ENCODE measurements at places on chromosomes 12 and 14. TPM values are rescaled to one million over a fixed set of nuclear protein-coding genes. Genes with fewer than 3 reads are reported as not detected.

- peaks cover 2% of the 10 kb centered on the region for H3K36me3 ChIP-seq
- no peak for DNase-seq
- H3K27me3 ChIP-seq = no peaks in the 10 kb centered on the region
Measured at GRCh38 chr12:57118711-57119271, 7.6 kb upstream of the STAT6 start.

- no peak overlapping the region for H3K4me3 ChIP-seq
- no peak overlapping the region for H3K27ac ChIP-seq
- DNase-seq = no peak
- no peaks in the 10 kb centered on the region for H3K36me3 ChIP-seq
- H3K27me3 ChIP-seq = no peaks in the 10 kb centered on the region
Measured at GRCh38 chr14:68135566-68135965, 316.0 kb downstream of the RAD51B start.

DNA sequence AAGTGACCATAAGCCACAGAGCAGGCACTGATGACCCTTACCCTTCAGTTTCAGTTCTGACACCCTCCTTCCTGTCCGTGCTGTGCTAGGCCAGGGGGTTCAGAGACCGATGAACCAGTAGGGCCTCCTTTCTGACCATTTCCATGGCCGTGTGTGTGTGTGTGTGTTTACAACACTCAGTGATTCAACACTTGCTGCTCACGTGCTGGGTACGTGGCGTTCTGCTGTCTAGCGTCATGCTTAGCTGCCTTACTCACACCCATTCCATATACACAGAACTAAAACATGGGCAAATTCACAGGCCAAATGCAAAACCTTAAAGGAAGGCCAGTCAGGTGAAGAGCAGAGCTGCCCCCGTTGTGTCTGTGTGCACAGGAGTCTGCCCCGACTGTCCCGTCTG is 67.5 kb downstream of the DNAH10 start:
- H3K4me3 ChIP-seq = no peak overlapping the region
- DNase-seq = no peak
- H3K27me3 ChIP-seq = peaks cover 7% of the 10 kb centered on the region

DNA sequence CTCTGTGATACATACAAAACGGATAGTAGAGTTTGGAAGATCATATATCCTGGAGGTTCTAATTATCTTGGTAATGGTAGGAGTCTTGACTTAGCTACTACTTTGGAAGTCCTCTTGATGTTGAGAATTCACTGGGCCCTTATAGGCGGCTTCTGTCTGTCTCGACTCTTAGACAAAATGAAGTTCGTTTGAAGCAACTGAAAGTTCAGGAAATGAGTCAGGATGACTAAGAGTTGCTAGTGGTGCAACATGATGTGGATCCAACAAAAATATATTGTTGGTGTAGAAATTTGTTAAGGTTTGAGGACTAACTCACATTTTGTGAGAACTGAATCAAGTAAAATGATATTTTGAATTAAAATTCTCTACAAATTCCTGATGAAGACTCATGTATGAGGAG is 272.7 kb downstream of the AEBP2 start:
- H3K4me3 ChIP-seq = no peak overlapping the region
- DNase-seq = no peak
- H3K27ac ChIP-seq = no peak overlapping the region
- peaks cover 8% of the 10 kb centered on the region for H3K4me1 ChIP-seq
- H3K36me3 ChIP-seq = peaks cover 2% of the 10 kb centered on the region

DNA sequence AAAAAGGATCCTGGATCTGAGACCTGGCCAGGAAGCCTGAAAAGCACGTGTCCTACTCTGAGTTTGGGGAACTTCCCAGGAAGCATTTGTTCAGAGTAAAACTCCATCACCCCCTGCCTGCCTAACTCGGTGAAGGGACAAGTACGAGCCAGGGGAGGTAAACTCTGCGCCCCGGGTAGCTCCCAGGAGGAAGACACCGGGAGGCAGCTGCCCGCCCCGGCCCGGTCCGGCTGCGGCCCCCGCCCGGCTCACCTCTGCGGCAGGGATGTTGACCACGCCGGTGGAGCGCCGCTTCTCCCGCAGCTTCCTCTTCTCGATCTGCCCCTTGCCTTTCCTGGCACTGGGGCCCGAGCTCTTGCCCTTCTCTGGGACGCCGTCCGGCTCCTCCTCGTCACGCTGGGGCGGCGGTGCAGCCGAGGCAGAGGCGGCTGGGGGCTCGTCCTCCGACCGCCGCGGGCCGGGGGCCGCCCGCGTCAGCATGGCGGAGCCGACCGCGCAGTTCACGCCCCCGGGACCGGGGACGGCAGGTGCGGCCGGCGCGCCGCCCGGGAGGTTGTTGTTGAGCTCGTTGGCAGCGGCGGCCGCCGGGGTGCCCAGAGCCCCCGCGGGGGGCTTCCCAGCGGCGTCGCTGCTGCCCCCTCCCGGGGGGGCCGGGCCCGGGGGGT is 1.2 kb downstream of the PAWR start:
- peak; percentile 23 for DNase-seq
- no peak overlapping the region for H3K27ac ChIP-seq
- peaks cover 21% of the 10 kb centered on the region for H3K4me1 ChIP-seq
- H3K36me3 ChIP-seq = peaks cover 2% of the 10 kb centered on the region
- peaks cover 32% of the 10 kb centered on the region for H3K27me3 ChIP-seq
- H3K4me3 ChIP-seq = peak overlapping the region; percentile 89

GRCh38 chr12:51692016-51692415 is 101.0 kb downstream of the SCN8A start:
- H3K4me3 ChIP-seq = no peak overlapping the region
- H3K36me3 ChIP-seq = no peaks in the 10 kb centered on the region
- H3K27ac ChIP-seq = no peak overlapping the region
- no peak for DNase-seq
- H3K4me1 ChIP-seq = peaks cover 3% of the 10 kb centered on the region
- H3K27me3 ChIP-seq = peaks cover 7% of the 10 kb centered on the region

LTA4H gene
- total RNA-seq = 116 TPM

DNA sequence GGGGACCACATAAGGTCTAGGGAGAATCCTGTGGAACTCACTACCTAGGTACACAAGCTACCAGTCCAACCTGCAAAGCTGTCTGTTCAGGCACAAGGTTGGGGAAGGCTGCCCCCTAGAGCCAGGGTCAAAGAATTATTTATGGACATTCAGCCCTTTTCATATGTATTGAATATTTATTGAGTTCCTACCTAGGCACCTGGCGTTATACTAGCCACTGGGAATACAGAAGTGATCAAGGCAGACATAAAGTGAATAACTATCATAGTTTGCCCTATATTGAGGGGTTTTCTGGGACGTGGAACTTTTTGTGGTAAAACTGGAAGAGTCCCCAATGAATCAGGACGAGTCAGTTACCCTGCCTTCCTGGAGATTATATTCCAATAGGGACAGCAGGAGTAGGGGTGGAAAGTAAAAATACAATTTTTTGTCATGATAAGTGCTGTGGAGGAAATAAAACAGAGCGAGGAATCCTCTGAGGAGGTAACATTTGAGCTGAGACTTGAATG is 5.8 kb upstream of the SLC48A1 start:
- H3K4me1 ChIP-seq = peaks cover 2% of the 10 kb centered on the region
- H3K27ac ChIP-seq = peak overlapping the region; percentile 78
- no peak overlapping the region for H3K4me3 ChIP-seq
- H3K36me3 ChIP-seq = no peaks in the 10 kb centered on the region

DNA sequence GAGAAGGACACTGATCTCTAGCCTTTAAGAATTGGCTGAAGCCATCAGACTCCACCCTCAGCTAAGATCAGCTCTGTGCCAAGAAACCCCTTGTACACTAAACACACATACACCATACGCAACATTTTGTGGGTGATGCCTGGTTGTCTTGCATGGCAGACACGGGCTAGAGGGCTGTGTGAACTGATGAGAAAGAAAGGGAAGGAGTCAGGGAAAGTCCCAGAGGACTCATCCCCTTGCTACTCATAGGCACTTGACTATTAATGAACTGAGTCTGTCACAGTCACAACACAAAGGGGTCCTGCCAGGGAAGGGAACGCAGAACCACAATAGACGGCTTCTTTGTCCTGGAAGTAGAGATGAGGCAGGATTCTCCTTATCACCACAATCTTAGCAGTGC is 80.8 kb downstream of the EMP1 start:
- peaks cover 43% of the 10 kb centered on the region for H3K27me3 ChIP-seq
- no peaks in the 10 kb centered on the region for H3K4me1 ChIP-seq
- H3K4me3 ChIP-seq = no peak overlapping the region
- H3K27ac ChIP-seq = no peak overlapping the region

ABCD2 gene
- total RNA-seq = 10.0 TPM

GRCh38 chr12:103852498-103852997 is 11.5 kb upstream of the NT5DC3 start:
- peaks cover 14% of the 10 kb centered on the region for H3K4me1 ChIP-seq
- no peak overlapping the region for H3K27ac ChIP-seq

Measured in activated T-cell treated with anti-CD3 and anti-CD28 coated beads, Interleukin-2, amount 50 U/mL, for 72 hours (primary cell).